Large intestine (tissue), 12 donors: ENCODE measurements at places on chromosomes 7 and 10.

DNA sequence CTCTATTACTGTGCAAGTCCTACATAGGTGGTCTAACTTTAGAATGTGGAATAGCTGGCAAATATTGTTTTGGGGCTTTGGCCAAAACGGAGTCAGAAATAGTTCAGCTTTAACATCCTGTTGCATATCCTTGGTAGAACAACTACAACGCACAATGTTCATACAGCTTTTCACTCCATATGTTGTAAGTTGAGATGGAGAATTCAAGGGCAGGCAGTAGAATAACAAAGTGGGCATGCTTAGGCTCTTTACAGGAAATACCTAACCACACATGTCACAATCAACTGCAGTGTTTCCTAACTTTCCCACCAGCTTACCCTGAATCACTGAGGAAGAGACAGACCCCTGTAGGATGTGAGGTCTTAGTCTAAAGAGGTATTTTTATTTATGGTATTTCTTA, 122.3 kb downstream of the PPP1R3A start:
- no peak for DNase-seq

- peak; percentile 77 for DNase-seq
These were observed 1.1 kb downstream of the MARVELD1 start for GRCh38 chr10:97714401-97715258.

DNA sequence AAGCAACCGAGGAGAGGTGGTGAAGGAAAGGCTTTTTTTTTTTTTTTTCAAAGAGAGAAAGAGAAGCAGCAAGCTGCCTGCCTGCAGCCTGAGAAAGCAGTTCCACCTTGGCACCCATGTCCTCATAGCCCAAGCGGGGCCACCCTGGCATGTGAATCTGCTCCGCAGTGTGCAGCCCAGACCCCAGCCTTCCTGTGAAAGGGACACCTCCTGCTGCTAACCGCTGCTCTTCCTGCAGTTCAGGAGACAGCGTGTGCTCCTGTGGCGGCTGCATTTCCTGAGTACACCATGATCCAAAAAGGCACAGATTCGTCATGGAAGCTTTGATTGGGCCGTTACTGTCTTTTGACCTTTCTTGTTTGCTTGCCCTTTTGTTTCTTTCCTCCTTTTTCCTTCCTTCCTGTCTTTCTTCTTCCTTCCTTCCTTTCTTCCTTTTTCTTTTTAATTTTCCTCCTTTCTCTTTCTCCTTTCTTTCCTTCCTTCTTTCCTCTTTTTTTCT, 38.1 kb downstream of the IKZF1 start:
- DNase-seq, result no peak

DNA sequence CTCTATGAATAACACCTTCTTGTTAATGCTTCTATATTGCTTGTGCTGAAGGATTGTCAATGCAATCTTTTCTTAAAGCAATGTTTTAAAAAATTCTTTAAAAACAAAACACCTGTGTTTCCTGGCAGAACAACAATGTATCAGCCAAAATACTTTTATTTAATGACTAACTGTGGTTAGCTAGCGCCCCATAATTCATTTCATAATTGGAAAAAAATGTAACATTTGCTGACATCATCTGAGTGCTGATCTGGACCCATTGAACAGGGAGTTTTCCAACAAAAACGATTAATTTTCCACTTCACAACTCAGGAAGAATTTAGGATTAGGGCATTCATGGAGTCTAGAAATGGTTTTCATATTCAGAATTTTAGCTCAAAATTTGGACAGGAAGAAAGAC, 137.6 kb upstream of the CDK6 start:
- no peak for DNase-seq

DNA sequence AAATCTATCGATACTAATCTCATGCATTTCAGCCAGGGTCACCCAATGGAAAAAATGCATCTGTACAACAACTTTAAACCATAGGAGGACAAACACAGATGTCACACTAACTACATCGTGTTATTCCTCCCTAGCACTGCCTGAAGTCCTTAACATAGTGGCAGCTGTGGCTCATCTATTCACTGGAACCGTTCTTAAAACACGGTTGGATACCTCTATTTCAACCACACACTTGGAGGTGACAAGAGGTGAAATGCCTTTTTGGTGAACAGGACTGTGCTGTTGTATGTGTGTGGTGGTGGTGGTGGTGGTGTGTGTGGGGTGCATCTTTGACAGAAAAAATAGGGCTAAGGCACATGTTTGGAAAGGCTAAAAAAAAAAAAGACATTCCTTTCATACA, 93.1 kb downstream of the NRP1 start:
- DNase-seq, result no peak

- no peak for DNase-seq
These were observed 30.0 kb downstream of the GLUD1 start for GRCh38 chr10:87064651-87065050.

DNA sequence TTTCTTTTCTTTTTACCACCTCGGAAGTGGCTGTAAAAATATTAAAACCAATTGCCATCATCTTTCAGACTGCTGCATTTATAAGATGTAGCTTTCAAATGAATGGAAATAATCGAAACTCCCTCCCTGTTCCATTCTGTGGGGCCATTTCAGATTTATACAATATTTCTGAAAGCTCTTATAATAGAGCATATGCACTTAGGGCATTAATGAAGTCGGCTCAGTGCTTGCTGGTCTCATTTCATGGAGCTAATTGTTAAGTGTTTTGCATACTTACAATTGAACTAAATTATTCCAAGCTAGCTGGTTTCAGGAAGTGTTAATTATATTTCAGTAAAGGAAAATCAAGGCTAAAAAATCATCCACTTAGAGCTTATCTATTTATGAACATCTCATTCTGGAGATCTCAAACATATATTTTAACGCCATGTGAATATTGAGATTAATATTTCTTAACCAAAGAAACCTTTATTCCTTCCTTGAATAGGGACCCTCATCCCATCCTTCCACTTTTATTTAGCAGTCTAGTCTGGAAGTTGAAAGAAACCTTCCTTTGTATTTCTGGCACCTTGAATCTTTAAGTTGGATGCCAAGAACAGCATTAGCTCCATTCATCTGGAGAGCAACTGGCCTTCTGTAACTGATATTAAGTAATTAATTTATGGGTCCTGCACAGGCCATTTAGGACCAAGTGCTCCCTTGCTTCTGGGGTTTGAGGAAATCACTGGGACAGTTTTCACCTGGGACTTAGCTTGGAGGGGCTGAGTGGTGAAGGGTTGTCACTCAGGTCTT, 45.1 kb downstream of the RPS24 start:
- DNase-seq, result no peak

DNA sequence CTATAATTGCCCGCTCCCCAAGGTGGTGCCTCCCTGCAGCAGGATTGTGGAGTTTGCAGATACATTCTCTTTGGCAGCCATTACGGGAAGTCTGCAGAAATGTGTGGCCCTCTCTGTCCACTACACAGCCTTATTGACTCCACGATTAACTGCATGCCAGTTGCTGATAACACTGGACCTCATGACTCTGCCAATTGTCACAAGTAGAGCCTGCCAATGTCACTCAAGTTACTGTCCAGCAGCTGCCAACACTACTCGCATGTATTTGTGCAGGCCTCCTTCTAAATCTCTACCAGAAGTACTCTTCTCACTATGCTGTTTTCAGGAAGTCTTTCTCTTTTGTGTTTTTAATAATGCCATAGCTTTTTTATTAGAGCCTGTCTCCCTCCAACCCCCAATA, 128.8 kb downstream of the PPP1R3A start:
- DNase-seq, result no peak

DNA sequence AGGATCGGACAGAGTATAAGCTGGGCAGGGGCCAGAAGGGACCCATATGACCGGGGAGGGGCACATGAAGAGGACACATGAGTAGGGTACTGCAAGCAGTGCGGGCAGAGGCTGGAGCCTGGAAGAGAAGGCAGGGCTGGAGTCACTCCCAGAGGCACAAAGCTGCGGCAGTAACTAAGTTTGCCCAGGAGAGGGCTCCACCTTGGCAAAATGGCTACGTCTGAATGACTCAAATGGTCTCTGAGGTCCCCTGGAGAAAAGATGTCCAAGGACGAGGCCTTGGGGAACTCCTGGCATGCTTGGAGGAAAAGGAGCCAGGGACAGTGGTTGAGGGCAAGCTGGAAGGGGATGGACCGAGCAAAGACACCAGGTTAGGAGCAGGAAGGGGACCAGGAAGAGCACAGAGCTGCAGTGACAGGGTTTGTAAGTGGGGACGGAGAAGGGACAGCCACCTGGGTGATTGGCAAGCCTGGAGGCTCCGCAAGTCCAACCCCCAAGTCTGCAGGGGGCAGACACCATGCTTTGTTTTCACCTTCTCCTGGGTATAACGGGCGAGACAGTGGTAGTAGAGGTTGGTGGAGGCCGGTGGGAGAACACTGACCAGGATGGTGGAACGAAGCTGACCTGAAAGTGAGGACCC, 43.1 kb upstream of the LBX1 start:
- DNase-seq, result peak; percentile 28

DNA sequence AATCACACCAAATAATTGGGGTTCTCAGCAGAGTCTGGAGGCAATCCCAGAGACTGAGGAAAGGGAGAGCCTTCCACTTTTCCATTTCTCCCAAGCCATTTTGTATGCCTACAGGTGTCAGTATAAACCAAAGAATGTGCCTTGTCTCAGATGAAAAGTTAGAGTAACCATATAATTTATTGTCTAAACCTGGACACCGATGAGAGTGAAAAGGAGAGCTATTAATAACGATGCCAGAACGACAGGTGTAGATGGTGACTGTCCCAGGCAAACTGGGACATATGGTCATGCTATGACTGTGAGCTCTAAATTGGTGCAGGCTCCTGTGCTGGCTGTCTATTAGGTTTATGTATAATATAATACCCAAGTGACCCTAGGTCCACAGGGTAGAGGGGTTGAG, 219.6 kb downstream of the ARHGAP12 start:
- no peak for DNase-seq

GRCh38 chr7:69597278-69598076, 798 bp upstream of the AUTS2 start:
- peak; percentile 71 for DNase-seq

GRCh38 chr10:72719941-72720592, 28.1 kb downstream of the MCU start:
- DNase-seq, result no peak

DNA sequence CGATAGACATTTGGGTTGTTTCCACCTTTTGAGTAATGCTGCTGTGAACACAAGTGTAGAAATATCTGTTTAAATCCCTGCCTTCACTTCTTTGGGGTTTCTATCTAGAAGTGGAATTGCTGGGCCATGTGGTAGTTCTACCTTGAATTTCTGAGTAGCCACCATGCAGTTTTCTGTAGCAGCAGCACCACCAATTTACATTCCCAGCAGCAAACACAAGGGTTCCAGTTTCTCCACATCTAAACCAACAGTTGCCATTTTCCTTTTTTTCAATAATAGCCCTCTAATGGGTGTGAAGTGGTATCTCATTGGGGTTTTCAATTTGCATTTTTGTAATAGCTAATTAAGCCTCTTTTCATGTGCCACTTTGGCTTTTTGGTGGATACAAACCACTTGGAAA, 209.8 kb downstream of the CCDC3 start:
- DNase-seq, result no peak

- DNase-seq, result no peak
These were observed 7.6 kb downstream of the HACD1 start for GRCh38 chr10:17609523-17610079.

- no peak for DNase-seq
These were observed 123.6 kb downstream of the ZNF248 start for GRCh38 chr10:37733822-37734221.

- no peak for DNase-seq
These were observed 2.3 kb downstream of the PRXL2A start for GRCh38 chr10:80410578-80411145.
